A549 (cell line): ENCODE measurements at places on chromosomes 5 and 9.
A peak's percentile ranks its signal among the peaks of the same experiment; 100 is the strongest.

GRCh38 chr9:134556531-134557068 lies 85.0 kb upstream of the COL5A1 start:
- no peak for DNase-seq

- no peak for DNase-seq
These were observed 248.3 kb downstream of the FBXL7 start for GRCh38 chr5:15748266-15748665.

GRCh38 chr9:70081120-70081495 lies 37.5 kb downstream of the MAMDC2 start:
- no peak for DNase-seq

DNA sequence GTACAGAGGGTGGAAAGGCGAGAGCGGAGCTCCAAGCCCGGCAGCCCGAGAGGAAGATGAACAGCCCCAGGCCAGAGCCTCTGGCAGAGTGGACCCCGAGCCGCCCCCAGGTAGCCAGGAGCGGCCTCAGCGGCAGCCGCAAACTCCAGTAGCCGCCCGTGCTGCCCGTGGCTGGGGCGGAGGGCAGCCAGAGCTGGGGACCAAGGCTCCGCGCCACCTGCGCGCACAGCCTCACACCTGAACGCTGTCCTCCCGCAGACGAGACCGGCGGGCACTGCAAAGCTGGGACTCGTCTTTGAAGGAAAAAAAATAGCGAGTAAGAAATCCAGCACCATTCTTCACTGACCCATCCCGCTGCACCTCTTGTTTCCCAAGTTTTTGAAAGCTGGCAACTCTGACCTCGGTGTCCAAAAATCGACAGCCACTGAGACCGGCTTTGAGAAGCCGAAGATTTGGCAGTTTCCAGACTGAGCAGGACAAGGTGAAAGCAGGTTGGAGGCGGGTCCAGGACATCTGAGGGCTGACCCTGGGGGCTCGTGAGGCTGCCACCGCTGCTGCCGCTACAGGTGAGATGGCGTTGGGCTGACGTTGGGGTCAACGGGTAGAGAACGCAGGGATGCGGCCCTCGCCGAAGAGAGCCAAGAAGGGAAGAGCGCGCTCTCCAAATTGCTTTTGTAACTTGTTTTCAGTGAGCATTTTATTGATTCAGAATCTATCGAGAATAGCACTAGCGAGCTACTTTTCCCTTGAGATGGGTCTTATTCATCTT lies at the start of gene PTGER4:
Gene PTGER4, plus strand, starts transcription at position 3 of the 769 bp plus-strand sequence. CDS start 1,079 bp downstream, outside the sequence.
- no peak for DNase-seq

DNA sequence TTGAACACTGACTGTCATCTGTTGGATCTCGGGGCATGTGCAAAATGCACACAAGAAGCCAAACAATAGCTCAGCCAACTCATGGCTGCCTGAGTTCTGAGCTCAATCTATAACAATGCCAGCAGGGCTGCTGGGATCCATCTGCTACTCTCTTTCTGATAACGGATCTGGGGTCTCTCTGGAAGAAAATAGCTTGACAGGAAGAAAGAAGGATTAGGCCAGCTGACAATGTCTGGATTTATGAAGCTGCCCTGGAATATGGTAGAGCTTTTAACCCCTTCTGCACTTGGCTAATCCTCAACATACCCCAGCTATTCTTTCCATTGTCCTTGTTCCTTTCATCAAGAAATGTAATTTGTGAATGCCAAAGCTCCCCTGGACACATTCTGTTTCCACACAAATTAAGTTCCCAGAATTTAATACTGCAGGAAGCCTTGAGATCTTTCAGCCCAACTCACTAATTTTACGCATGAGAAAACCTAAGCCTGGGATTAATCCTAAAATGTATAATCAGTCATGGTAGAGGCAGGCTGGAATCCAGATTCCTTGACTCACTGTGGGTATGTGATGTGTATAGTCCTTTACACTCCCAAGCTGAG lies 62.7 kb upstream of the PCA3 start:
- no peak for DNase-seq

DNA sequence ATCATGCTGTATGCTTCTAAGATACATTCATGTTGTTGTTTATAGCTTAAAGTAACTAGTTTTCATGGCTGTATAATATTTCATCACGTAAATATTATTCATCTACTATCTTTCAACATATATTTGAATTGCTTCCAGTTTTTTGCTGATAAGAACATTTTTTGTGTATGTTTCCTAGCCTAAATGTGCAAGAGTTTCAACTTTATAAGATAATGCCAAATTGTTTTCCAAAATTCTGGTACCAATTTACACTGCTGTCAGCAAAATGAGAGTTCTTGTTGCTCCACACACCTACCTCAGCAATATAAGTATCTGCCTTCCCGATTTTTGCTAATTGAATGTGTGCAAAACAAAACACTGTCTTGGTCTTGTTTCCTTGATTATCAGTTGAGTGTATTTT lies 178.3 kb downstream of the CRB2 start:
- no peak for DNase-seq

- DNase-seq, result peak; percentile 25
These were observed 135.1 kb downstream of the PAPPA start for GRCh38 chr9:116288658-116289057.

DNA sequence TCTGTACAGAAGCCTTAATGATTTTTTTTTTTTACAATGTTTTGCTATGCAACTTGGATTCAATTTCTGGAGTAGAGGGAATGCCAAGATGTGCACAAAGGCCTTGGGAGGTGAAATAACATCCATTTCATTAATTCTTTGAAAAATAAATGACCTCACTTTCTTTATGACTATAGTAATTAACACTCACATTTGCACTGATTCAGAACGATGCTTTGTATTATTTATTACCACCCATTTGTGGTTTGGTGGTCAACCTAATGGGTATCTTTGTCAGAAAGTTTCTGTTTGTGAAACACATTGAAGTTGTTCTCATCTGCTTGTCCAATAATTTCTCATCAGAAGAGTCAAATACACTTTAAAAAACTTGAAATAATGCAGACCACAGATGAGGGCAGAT lies 169.3 kb downstream of the NTRK2 start:
- no peak for DNase-seq
